Activated naive CD8-positive, alpha-beta T cell treated with anti-CD3 and anti-CD28 coated beads for 36 hours (primary cell): ENCODE measurements at places on chromosomes 5 and 9. TPM values are rescaled to one million over a fixed set of nuclear protein-coding genes. Genes with fewer than 3 reads are reported as not detected.

GRCh38 chr9:9752722-9753121 is 860.1 kb downstream of the PTPRD start:
- H3K27ac ChIP-seq, result no peak overlapping the region
- no peak overlapping the region for H3K4me3 ChIP-seq
- no peak for DNase-seq
- no peaks in the 10 kb centered on the region for H3K4me1 ChIP-seq
- no peaks in the 10 kb centered on the region for H3K36me3 ChIP-seq
- H3K27me3 ChIP-seq, result no peaks in the 10 kb centered on the region

DNA sequence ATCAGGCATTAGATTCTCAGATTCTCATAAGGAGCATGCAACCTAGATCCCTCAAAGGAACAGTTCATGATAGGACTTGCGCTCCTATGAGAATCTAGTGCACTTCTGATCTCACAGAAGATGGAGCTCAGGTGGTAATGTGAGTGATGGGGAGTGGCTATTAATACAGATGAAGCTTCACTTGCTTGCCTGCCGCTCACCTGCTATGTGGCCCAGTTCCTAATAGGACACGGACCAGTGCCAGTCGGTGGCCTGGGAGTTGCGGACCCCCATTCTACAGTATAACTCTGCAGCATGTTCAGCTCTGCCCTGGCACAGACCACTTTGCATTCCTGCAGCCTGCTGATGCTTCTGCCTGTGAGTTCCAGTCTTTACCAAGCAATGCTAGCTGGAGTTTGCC is 581.3 kb upstream of the KLF4 start:
- H3K27ac ChIP-seq, result no peak overlapping the region
- no peaks in the 10 kb centered on the region for H3K27me3 ChIP-seq
- H3K4me3 ChIP-seq, result no peak overlapping the region

DNA sequence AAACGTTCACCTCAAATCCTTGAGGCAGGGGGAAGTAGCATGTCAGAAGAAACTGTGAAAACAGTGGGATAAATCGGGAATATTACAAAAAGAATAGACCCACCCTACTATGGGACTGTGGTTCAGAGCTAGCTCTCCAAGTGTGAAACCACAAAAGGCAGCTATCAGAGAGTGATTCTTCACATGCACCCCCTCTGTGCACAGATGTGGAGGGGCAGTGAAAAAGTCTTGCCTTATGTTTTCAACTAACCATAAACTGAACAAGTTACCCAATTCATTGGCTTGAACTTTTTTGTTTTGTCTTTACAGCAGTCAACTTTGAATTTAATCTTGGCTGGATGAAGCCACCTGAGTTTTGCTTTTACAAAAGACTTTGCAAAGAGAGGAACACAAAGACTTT is 98.8 kb upstream of the NR4A3 start:
- no peaks in the 10 kb centered on the region for H3K27me3 ChIP-seq
- no peak for DNase-seq
- no peak overlapping the region for H3K27ac ChIP-seq

The PTPA gene
- total RNA-seq, result 104 TPM
